Upper lobe of right lung (tissue), 1 donor: ENCODE measurements at places on chromosomes 12 and 14. TPM values are rescaled to one million over a fixed set of nuclear protein-coding genes. Genes with fewer than 3 reads are reported as not detected.

The RNASE7 gene
- not detected for total RNA-seq

The ADSS1 gene
- 5.5 TPM for total RNA-seq

The KRT7 gene
- total RNA-seq = 664 TPM

The C12orf54 gene
- total RNA-seq = not detected

The TSPAN9 gene
- 81.2 TPM for total RNA-seq

The GPR68 gene
- 6.3 TPM for total RNA-seq

The P2RX2 gene
- total RNA-seq = 0.55 TPM

The FGF23 gene
- total RNA-seq = not detected

The SSTR1 gene
- total RNA-seq = 9.2 TPM
